ENCODE measurements at places on chromosomes 7 and 10.

DNA sequence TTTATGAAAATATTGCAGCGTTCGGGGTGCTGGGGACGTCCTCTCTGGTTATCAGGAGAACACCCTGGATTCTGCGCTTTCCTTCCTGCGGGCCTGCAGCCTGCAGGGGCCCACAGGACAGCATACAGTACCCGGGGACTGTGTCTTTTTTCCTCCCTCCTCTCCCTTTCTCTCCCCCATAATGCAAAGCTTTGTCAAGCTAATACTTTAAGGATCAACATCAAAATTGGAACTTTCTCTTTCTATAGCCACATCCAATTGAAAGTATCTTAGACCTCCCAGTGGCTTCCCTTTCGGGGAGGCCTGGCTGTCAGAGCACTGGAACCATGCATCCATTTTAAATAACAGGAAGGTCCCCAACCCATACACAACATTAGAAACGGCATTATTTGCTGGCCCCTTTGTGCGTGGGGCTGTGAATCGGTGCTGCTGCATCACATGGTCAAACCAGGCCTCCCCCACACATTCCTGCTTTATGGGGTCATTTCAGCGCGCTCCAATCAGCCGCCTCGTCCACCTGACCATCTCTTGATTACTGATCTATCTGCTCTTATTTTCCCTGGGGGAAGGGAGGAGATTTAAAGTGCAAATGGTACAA lies 505.1 kb downstream of the DNAJB6 start:
- no peak for DNase-seq

DNA sequence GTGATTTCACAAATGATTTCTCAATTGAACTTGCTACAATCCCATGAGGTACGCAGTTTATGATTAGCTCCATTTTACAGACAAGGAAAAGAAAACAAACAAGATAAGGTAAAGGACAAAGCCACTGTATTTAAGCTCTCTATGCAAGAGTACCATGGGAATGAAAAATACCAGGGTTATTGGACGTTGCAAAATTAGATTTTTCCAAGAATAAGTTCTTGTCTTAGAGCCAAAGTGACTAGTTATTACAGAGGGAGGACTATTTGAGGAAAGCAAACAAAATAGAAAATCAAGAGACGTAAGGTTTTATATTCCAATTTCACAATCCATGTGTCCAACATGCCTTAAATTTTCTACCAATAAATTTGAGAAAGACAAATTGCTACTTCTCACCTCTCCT lies 97.9 kb upstream of the PTN start:
- DNase-seq = no peak

- peak; percentile 31 for DNase-seq
Observed at GRCh38 chr10:28411648-28412047, 108.8 kb upstream of the MPP7 start.

DNA sequence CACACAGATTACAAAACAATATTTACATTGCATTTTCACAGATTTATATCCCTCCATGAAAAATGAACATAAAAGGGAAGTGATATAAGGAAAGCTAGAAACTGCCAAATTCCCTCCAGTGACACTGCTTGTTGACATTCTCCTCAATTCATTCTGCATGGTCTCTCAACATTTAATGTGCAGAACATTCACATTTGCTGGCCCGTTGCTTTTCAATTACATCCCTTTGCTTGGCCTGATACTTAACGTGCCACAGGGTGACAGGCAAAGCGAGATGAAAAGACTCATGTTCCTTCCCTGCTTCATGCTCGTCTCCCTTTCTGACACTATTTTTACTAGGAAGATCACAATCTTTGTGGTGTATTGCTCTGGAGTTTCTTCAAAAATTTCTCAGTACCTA lies 1019.7 kb upstream of the LRRN3 start:
- DNase-seq = no peak
